ENCODE measurements at places on chromosomes 7 and 10.

DNA sequence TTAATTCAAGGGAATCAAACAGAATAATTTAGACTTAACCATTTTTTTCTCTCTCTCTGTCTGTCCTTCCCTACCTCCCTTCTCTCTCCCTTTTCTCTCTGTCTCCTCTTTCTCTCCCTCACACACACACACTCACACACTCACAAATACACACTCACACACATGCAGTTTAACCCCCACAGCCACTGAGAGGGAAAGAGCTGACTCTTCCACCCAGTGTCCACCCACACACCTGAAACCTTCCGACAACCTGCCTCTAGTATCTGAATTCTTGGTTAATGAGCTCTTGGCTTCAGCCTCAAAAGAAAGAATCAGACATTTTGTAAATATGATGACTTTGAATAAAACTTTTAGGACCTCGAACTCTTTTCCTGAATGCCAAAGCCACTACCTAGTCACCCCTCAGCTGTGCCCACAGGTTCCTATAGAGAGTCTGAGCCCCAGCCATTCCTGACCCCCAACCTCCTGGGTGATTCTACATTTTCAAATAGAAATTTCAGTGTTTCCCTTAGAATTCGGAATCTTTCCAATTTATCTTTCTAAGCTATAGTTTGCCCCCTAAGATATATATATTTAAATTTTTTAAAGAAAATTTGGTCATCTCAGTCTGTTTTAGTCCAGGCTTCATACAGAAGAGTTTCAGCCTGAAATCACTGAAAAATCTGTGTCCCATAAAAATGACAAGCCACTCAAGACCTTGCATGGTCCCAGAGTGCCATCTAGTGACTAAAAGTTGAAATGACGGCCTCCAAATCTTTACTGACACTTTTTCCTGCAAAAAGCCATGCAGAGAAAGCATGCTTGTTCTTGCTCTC is 202.8 kb downstream of the IPMK start:
- no peak for DNase-seq

GRCh38 chr10:30534465-30535144 is 94.9 kb downstream of the LYZL2 start:
- DNase-seq = peak; percentile 54

DNA sequence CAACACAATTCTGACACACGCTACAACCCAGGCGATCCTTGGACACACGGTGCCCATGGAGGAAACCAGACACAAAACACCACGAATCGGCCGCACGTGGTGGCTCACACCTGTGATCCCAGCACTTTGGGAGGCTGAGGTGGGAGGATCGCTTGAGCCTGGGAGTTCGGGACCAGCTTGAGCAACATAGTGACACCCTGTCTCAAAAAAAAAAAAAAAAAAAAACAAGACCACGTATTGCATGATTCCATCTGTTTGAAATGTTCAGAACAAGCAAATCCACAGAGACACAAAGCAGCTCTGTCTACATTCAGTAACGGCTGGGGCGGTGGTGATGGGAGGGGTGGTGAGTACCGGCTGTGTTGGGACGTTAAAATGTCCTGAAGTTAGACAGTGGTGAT is 25.2 kb downstream of the ADAP1 start:
- DNase-seq = no peak

DNA sequence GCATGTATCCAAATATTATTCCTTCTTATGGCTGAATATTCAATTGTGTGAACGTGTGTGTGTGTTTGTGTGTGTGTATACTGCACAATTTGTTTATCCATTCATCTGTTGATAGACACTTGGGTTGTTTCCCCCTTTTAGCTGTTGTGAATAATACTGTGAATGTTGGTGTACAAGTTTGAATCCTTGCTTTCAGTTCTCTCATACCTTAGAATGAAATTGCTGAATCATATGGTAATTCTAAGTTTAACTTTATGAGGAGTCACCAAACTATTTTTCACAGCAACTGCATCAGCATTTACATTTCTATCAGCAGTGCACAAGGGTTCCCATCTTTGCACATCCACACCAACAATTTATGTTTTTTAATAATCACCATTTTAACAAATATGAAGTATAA is 86.9 kb upstream of the GATAD1 start:
- no peak for DNase-seq

DNA sequence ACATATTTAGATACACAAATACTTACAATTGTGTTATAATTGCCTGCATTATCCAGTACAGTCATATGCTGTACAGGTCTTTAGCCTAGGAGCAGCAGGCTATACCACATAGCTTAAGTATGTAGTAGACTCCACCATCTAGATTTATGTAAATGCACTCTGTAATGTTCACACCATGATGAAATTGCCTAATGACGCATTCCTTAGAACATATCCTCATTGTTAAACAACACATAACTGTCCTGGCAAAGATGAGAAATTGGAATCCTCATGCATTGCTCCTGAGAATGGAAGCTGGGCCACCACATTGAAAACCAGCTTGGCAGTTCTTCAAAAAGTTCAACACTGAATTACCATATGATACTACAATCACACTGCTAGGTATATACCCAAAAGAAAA is 1002.8 kb upstream of the CELF2 start:
- DNase-seq = no peak

DNA sequence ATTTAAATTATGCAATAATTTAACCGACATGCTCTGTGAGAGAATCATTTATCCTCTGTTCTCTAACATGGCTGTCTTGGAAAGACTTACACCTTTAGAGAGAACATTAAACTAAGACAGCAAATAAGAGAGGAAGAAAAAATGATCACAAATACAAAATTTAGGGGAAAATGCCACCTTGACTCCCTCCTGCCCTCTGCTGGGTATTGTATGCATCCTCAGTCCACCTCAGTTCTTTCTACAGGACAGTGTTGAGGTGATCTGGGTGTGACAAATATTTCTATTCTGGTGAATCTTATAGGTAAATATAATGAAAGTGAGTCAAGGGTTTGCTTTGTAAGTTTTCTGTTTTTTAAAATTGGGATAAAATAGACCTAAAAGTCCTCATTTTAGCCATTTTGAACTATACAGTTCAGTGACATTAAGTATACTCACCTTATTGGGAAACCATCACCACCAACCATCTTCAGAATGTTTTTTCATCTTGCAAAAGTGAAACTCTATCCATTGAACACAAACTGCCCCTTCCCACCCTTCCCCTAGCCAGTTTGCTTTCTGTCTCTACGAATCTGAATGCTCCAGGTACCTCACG is 61.5 kb upstream of the ELMO1 start:
- no peak for DNase-seq

DNA sequence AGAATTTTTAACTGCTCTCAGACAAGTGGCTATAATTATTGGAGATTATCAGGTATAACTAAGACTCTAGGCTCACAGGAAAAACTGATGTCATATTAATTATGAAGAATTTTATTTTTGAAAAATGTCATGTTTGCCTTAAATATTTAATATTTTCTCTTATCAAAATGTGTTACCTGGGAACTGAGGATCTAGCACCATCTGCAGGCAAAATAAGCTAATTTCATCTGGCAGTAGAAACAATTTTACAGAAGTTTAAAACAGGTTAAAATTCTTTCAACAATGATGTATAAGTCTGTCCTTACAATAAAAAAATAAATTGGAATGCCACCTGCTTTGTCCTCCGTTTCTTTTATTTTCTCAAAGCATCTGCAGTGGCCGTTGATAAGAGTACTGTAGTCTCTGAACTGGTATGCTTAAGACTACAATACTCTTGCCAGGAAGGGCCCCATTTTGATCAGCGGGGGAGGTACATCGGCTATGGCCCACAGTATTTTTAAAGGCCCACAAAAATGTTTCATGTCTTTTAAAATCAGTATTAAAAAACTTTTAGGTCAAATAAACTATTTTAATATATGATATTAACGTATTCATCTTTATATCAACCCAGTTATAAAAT is 81.3 kb downstream of the VWDE start:
- no peak for DNase-seq

- DNase-seq = no peak
These were observed 297.6 kb downstream of the GPAM start for GRCh38 chr10:111885919-111886318.

DNA sequence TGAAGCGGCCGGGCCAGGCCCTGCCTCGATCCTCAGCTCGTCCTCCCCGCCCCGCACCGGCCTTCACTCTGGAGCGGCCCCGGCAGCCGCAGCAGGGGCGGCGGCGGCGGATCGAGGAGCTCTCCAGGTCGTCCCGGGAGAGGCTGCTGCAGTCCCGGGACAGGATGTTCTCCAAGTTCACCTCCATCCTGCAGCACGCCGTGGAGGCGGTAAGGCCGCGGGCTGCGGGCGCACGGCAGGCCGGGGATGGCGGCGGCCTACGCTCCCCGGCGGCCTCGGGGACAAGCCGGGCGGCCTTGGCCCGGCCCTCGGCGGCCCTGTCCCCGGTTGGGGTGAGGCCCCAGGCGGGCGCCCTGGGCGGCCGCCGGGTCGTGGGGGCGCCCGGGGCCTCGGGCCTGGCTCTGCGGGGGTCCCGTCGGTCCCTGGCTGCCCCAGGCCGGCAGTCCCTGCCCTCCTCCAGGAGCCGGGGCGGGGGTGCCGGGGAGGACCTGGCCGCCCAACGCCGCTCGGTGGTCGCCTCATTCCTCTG is 399 bp downstream of the FHIP2A start:
- no peak for DNase-seq

GRCh38 chr10:89342206-89342958 is 14.6 kb downstream of the IFIT3 start:
- no peak for DNase-seq

DNA sequence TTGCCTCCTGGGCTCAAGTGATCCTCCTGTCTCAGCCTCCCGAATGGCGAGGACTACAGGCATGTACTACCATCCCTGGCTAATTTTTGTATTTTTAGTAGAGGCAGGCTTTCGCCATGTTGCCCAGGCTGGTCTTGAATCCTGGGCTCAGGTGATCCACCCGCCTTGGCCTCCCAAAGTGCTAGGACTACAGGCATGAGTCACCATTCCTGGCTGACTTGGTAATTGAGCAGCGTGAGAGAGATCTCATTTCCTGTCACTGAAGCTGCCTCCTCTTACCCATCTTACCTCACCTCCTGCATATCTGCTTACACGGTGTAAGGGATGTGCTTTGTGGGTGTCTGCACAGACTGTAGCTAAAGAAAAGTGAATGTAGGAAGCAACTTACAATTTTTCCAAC is 9.7 kb downstream of the IFIT3 start:
- peak; percentile 45 for DNase-seq

GRCh38 chr10:132450825-132451505 is 54.0 kb downstream of the PWWP2B start:
- DNase-seq = no peak

- no peak for DNase-seq
These were observed 17.8 kb downstream of the CELF2 start for GRCh38 chr10:11035301-11035991.

DNA sequence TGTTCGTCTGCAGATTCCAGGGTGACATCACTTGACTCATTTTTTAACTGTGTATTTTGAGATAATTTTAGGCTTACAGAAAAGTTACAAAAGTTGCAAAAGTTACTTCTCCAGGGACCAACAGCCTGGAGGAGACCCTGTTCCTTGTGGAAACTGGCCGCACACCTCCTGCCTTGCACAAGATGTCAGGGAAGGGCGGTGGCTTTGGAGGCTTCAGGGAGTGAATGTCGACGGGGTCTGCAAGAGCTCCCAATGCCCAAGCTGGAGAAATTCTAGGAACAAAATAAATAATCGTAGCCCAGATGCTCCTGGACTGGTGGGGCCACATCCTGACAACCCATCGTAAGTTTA is 62.2 kb upstream of the FAM20C start:
- DNase-seq = no peak

DNA sequence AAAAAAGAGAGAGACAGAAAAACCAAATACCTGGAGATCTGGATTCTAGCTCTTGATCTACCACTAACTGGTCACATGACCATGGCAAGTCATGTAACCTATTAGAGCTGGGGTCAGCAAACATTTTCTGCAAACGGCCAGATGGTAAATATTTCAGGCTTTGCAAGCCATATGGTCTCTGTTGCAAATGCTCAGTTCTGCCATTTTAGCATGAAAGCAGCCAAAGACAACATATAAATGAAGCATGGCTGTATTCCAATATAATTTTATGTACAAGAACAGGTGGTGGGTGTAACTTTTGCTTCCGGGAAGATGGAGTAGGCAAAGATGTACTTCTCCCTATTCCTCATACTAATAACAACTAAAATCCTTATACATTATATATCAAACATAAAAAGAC is 6.7 kb downstream of the FRA10AC1 start:
- DNase-seq = no peak

- no peak for DNase-seq
These were observed 38.6 kb downstream of the SFTPD start for GRCh38 chr10:79910344-79910743.

GRCh38 chr10:12214093-12214492 is 18.1 kb downstream of the CDC123 start:
- DNase-seq = no peak

GRCh38 chr10:49117376-49118070 is 2.2 kb upstream of the VSTM4 start:
- no peak for DNase-seq

DNA sequence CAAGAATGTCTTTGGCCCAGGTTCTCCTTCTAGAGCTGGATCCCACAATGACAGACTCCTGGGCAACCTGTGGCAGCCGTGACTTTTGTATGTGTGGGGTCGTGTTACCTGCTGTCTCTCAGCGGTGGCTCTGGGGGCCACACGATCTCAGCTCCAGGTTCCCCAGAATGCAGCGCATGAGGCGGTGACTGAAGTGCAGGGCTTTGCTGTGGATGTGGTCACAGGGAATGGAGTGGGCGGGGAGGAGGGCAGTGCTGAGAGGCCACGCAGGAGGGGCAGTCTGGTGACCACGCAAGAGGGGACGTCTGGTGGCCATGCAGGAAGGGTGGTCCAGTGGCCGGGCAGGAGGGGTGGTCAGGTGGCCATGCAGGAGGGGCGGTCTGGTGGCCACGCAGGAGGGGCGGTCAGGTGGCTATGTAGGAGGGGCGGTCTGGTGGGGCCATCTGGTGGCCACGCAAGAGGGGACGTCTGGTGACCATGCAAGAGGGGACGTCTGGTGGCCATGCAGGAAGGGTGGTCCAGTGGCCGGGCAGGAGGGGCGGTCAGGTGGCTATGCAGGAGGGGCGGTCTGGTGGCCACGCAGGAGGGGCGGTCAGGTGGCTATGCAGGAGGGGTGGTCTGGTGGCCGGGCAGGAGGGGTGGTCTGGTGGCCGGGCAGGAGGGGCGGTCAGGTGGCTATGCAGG is 112.7 kb downstream of the ACTR3B start:
- DNase-seq = no peak

DNA sequence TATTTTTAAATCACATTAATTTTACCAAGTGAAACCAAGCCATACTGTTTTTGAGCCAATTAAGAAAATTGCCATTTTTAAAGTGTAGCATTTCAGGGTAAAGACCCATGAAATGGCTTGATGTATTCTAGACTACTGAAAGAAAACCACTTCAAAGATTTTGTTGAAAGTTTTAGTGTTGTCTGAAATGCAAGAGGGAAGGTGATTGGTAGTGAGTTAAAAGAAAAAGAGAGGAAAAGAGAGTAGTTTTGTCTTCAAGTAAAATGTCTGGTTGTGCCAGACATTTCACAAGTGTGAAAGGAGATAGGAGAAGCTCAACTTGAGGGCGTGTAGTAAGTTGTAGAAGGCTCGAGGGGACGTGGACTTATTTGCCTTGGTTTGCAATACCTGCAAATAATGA is 41.6 kb downstream of the CALML5 start:
- DNase-seq = no peak

GRCh38 chr7:28654110-28654509 is 241.8 kb downstream of the CREB5 start:
- DNase-seq = no peak

- no peak for DNase-seq
These were observed 57.9 kb downstream of the ZNF467 start for GRCh38 chr7:149715476-149715875.

- DNase-seq = peak; percentile 94
These were observed 67.5 kb downstream of the ATXN7L1 start for GRCh38 chr7:105808703-105809590.

GRCh38 chr7:22723637-22724036 is 3.4 kb upstream of the IL6 start:
- no peak for DNase-seq
